ENCODE measurements at places on chromosomes 4 and X. TPM values are rescaled to one million over a fixed set of nuclear protein-coding genes. Genes with fewer than 3 reads are reported as not detected.

DNA sequence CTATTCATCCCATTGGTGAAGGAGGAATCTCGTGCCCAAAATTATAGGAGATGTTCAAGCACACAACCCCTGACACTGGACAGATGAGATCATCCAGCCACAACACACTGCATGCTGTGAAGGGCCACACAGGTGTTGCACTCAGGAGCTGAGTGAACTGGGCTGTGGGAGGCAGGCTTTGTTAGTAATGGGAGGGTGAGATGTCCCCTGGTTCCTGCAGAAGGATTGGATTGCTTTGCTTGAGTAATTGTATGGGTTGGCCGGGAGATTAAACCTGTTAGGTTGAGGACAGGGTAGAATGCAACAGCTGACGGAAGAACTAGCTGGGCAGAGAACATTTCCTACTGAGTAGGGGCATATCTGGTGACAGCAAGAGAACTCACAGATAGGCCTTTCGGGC is 152.2 kb downstream of the TACR3 start:
- H3K27me3 ChIP-seq = no peaks in the 10 kb centered on the region
- H3K36me3 ChIP-seq = no peaks in the 10 kb centered on the region
- no peak overlapping the region for H3K4me3 ChIP-seq
- DNase-seq = no peak
- H3K27ac ChIP-seq = no peak overlapping the region
- H3K4me1 ChIP-seq = no peaks in the 10 kb centered on the region

DNA sequence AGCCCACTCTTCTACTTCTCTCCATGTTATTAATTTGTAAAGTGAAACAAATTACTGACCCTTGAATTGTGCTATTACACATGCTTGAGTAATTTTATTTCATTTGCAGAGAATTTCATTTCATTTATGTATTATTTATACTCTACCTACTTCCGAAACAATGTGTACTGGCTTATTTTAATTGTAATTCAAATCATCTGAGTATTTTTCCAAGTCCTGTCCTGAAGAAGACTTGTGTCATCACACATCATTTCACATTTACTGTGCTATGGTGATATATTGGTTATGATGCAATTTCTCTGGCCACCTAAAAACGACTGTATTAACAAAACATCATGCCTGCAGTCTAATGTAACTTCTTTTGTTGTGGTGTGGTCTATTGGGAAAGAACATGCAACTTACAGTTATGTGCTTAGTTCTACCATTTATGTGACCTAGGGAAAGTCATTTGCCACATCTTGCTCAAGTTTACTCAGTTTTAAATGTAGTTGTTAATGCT is 384.5 kb downstream of the RPA4 start:
- H3K36me3 ChIP-seq = no peaks in the 10 kb centered on the region
- no peak overlapping the region for H3K4me3 ChIP-seq
- no peak overlapping the region for H3K27ac ChIP-seq
- no peak for DNase-seq
- H3K4me1 ChIP-seq = no peaks in the 10 kb centered on the region

- no peaks in the 10 kb centered on the region for H3K4me1 ChIP-seq
- DNase-seq = no peak
- no peaks in the 10 kb centered on the region for H3K27me3 ChIP-seq
- no peaks in the 10 kb centered on the region for H3K36me3 ChIP-seq
Measured at GRCh38 chr4:5477613-5478012, 230.7 kb downstream of the EVC2 start.

DNA sequence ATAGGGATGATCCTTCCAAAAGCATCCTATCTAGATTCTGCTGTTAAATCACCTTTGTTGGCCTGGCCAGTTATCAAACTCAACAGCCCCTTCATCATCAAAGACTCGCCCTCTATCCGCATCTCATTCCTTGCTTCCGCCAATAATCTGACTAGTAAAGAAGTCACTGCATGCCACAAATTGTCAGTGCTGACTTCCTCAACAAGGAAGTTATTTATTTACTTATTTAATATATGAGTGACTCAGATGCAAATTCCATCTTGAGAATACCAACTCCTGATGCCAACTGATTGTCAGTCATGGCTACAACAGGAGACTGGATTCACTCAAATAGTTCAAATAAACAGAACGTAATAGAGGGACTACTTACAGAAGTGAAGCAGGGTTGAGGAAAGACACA is 283.8 kb downstream of the TRIML1 start:
- H3K4me3 ChIP-seq = no peak overlapping the region
- no peaks in the 10 kb centered on the region for H3K4me1 ChIP-seq
- H3K27me3 ChIP-seq = no peaks in the 10 kb centered on the region

DNA sequence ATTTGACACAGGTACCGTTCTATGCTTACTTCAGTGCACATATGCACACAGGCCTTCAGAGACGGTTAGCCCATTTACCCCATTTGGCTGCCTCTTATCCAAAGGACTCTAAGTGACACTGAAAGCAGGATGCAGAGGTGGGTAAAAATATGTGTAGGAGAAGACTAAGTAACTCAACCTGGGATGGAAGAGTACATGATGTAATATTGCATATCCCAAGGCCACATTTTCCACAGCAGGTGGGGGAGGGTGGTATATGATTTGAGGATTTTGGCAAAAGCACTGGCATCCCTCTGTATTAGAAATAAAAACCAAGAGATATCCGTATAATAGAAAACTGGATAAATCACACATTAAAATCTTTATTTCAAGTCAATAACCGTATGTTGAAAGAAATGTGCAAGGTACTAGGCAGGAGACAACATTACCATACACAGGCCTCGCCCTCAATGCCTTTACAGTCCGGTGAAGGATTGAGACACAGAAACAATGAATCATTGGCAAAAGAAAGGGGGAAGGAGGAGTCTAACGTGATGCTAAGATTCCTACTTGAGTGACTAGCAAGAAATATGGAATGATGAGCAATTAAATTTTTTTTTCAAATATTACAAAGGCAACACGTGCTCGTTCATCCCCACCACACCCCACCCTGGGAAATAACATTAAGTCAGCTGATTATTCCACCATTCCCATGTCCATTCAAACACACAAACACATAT is 161.0 kb upstream of the RASGEF1B start:
- no peak overlapping the region for H3K4me3 ChIP-seq
- H3K4me1 ChIP-seq = no peaks in the 10 kb centered on the region
- no peaks in the 10 kb centered on the region for H3K36me3 ChIP-seq
- DNase-seq = no peak
- no peak overlapping the region for H3K27ac ChIP-seq
- no peaks in the 10 kb centered on the region for H3K27me3 ChIP-seq

DNA sequence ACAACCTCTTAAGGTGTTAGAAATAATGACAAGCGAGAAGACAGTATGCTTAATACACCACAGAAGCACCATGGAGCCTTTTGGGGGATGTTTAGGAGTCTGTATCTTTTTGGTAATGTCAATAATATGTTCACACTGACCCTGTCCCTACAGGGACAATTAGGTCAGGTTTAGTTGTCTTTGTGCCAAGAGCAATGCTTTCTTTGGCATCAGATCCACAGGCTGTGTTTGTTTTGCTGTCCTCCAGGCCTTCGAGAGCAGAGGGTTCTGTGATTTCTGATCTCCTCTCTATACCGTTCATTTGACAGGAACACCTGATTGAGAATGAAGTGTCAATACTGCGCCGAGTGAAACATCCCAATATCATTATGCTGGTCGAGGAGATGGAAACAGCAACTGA is 153.8 kb downstream of the DCLK2 start:
- H3K27me3 ChIP-seq = no peaks in the 10 kb centered on the region
- no peak for DNase-seq
- H3K4me1 ChIP-seq = peaks cover 13% of the 10 kb centered on the region
- H3K4me3 ChIP-seq = no peak overlapping the region

DNA sequence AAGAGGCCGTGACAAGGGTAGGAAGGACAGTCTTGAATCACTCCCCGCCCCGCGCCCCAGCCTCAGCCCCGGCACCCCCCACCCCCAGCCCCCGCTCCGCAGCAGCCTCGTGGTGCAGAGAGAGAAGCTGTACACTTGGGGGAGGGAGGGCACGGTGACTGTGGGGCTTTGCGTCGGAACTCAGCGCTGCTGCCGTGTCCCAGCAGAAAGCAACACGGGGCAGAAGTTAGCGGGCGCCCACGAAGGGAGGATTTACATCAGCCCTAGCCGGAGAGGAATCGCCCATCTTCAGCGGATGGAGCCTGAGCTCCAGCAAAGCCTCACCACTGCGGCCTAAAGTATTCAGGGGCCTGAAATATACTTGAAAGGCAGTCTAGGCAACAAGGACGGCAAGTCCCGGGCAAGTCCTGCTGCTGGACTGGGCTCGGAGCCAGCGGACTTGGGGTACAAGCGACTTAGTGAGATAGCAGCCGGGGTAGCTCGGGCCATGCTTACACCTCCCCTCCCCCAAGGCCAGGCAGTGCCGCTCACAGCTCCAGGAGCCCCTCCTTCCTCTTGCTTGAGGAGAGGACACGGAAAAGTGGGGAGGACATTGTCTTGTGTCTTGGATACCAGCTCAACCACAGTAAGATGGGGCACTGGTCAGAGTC is 18.5 kb upstream of the OPN1LW start:
- no peak overlapping the region for H3K4me3 ChIP-seq
- H3K4me1 ChIP-seq = no peaks in the 10 kb centered on the region
- no peak for DNase-seq
- H3K27ac ChIP-seq = no peak overlapping the region
- H3K36me3 ChIP-seq = no peaks in the 10 kb centered on the region

DNA sequence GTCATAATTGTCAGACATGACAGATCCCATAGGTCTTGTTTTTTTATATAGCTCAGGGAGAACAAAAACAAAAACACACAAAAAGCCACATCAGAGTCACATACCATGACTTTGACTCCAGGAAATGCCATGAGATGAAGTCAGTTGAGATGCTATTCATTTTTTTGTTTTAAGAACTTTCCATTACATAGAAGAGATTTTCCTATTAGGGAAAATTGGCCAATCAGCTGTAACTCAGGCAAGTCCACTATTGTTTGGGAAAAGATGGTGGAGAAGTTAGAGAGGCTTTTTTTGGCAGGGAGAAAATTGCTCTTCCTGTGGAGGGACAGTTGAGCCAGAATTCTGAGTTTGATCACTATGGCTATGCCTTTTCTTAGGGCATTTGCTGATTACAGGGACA is 72.6 kb downstream of the SMARCA5 start:
- H3K36me3 ChIP-seq = no peaks in the 10 kb centered on the region
- no peaks in the 10 kb centered on the region for H3K4me1 ChIP-seq
- no peak for DNase-seq
- H3K27ac ChIP-seq = no peak overlapping the region

DNA sequence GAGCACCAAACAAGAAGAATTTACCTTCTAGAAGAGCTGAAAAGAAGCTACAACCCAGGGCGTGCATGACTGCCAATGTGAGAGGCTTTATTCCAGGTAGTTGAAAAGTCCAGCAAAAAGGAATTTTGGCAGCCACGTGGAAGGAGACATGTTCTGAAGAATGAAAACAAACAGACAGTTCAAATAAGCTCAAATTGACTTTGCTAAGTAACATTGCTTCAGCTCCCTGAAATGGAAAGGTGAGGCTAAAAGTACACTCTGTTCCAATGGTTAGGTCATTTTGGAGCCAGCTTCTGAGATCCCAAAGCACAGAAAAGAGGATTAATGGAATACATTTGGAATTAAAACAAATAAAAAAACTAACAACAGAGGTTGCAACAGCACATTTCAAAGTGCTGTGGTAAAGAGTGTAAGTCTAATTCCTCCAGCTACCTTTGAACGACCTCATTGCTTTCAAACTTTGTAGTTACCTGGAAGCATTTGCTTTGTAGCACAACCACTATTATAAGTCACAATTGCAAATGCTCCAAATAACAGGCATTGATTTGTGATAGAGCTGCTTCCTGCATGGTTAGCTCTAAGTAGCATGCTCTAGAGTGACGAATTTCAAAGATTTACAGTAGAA is 405.3 kb upstream of the EDA2R start:
- H3K27ac ChIP-seq = no peak overlapping the region
- no peak overlapping the region for H3K4me3 ChIP-seq
- no peaks in the 10 kb centered on the region for H3K36me3 ChIP-seq
- no peak for DNase-seq
- H3K27me3 ChIP-seq = no peaks in the 10 kb centered on the region

DNA sequence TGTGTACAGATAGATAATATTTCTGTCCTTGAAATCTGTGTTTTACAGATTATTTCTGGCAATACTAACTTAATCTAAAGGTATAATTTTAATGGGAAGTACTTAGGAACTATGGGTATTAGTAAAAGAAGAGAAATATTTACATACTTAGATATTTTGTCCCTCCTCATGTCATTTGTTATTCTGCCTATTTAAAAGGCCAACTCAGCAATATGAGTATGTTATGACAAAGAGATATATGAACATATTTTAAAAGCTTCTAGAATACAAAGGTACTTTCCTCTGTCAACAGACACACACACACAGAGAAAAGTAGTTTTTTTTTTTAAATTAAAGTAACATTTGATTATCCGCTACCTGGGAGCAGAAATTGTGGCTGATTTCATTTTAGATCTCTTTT is 7.9 kb downstream of the SLC7A11 start:
- H3K36me3 ChIP-seq = no peaks in the 10 kb centered on the region
- DNase-seq = no peak
- H3K4me1 ChIP-seq = no peaks in the 10 kb centered on the region

- no peak overlapping the region for H3K4me3 ChIP-seq
- no peaks in the 10 kb centered on the region for H3K27me3 ChIP-seq
- H3K27ac ChIP-seq = no peak overlapping the region
- no peaks in the 10 kb centered on the region for H3K36me3 ChIP-seq
- no peak for DNase-seq
Measured at GRCh38 chrX:134572816-134573682, 85.2 kb downstream of the PLAC1 start.

DNA sequence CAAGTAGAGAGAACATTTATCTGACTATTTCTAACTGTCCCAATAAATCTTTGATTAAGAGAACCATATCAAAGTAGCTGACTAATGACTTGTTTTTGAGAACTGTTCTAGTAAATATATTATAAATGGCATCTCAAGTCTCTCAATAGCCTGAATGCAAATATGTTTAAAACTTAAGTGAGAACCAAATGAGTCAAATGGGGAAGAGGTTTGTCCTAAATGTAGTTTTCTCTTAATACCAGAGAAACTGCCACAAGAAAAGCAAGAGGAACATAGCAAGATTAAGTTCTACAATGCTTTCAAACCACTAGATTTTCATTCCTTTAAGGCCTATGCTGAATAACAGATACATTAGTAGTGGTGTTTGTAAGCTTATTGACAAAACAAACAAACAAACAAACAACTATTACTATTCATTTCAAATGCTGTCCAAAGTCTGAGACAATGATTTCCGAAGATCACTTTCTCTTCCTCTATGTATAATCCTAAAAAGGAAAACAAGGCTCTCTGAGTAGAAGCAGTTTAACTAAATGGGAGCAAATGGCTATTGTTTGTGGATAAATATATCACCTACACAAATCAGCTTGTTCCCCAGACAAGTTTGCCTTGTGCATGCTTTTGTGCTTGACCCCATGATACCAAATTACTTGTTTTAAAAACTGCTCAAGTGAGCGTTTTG is 408.4 kb upstream of the EMCN start:
- no peak overlapping the region for H3K4me3 ChIP-seq
- H3K36me3 ChIP-seq = no peaks in the 10 kb centered on the region
- no peak overlapping the region for H3K27ac ChIP-seq
- DNase-seq = no peak

Gene SLC30A9
- total RNA-seq = 21.9 TPM

Gene CT55
- not detected for total RNA-seq

Gene SYTL4
- total RNA-seq = 6.1 TPM

Gene BGN
- 49.6 TPM for total RNA-seq

Gene CENPVL2
- not detected for total RNA-seq

Gene BMX
- 0.32 TPM for total RNA-seq

All from pancreas (tissue), 10 donors.